ENCODE measurements at places on chromosomes 3 and 15.

DNA sequence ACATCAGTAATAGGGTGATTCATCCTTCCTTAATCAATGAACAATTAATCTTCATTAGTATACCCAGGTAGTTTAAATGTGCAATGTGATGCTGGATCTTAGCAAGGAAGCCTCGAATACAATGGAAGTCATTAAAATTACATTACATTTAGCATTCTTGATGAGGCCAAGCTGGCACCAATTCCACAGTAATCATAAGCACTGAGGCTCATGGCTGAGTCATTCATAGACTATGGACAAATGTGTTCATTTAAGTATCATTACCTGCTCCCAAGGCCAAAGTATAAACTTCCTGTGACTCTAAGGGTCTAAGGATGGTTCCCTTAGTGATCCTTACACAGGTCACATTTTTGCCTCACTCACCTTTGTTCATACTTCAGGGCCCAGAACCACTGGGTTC lies 266.4 kb upstream of the CDIN1 start:
- DNase-seq: no peak

- no peak for DNase-seq
Observed at GRCh38 chr3:46546896-46547440, 19.1 kb downstream of the LRRC2 start.

GRCh38 chr3:135539854-135540253 lies 425.7 kb upstream of the PPP2R3A start:
- DNase-seq: no peak

DNA sequence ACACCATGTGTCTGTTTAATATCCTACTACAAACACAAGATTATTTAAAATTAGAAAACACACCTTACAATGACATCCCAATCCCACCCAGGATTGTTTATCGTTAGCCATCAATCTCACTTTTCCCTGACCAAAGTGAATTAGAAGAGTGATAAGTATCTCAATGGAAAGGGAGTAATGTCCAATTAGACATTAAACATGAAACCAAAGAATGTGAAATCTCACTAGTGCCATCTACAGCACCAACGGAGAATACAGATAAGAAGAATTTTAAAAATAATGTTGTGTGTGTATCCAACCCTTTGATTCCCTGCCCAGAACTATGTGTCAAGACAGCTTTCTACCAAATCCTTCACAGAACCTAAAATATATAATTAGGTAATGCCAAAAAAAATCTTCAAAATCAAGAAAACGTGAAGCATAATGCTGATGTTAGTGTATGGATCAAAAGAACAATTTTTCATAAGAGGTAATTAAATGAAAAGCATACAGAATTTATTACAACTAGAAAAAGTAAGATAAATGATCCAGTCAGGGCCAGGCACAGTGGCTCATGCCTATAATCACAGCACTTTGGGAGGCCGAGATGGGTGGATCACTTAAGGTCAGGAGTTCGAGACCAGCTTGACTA lies 64.2 kb downstream of the SCAPER start:
- DNase-seq: peak; percentile 42

- no peak for DNase-seq
Observed at GRCh38 chr15:84766461-84767035, 18.2 kb downstream of the ZNF592 start.

- no peak for DNase-seq
Observed at GRCh38 chr3:174651951-174652350, 207.2 kb upstream of the NAALADL2 start.

- DNase-seq: no peak
Observed at GRCh38 chr3:160576621-160577020, 11.2 kb upstream of the KPNA4 start.

- no peak for DNase-seq
Observed at GRCh38 chr3:71903112-71903495, 118.2 kb upstream of the PROK2 start.

Measured in NCI-H526 treated with DMSO at 0.1 percent for 48 hours (cell line).